ENCODE measurements at places on chromosomes 2 and 18. TPM values are rescaled to one million over a fixed set of nuclear protein-coding genes. Genes with fewer than 3 reads are reported as not detected.

GRCh38 chr18:58676270-58676669 is 5.0 kb downstream of the MALT1 start:
- no peak for DNase-seq

DNA sequence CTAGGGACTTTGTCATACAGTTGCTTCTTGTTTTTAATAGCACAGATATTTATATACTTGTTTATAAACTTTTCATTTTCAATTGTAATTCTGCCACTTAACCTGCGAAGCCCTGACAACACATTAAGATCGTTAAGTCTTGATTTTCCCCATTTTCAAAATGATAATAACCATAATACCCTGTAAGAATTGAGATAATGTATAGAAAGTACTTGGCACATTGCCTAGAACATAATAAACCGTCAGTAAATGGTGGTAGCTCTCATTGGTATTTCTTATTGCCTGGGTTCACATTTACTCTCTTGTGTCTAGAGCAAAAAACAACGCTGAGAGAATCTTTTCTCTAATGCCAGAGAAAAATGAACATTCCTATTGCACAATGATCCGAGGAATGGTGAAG is 18.6 kb downstream of the PTCD3 start:
- no peak for DNase-seq

- DNase-seq, result no peak
Measured at GRCh38 chr18:23983112-23983511, 31.4 kb upstream of the TTC39C start.

Gene CACNB4
- 0.47 TPM for total RNA-seq

DNA sequence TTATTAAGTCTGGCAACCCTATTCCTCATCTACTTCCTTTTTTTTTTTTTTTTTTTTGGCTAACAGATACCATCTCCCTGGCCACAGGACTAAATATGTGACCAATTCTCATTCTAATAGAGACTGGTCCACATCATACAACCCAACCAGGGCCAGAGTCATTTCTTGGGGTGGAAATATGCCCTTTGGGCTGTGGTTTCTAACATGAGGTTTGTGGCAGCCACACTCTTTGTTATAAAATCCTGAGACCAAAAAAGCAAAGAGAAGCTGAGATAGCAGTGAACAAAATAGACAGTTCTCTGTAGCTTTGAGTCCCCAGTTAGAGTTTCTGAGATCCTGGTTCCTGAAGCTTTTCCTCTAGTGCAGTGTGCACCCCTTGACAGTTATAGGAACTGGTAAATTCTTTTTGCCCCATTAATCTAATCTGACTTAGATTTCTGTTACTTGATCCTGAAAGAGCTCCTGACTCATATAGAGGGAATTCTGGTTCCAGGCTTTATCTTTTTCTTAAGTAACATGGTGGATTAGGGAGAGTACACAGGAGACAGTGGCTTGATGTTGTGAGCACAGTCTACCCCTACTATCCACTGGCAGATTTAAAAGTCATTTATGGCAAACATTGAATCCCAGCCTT is 86.8 kb downstream of the MAIP1 start:
- DNase-seq, result no peak

All from CD4-positive, alpha-beta memory T cell (primary cell).